RWPE2 (cell line): ENCODE measurements at places on chromosomes 5 and 9.

- H3K27ac ChIP-seq: no peak overlapping the region
- DNase-seq: no peak
- H3K4me1 ChIP-seq: peaks cover 11% of the 10 kb centered on the region
- no peaks in the 10 kb centered on the region for H3K27me3 ChIP-seq
- no peak overlapping the region for H3K4me3 ChIP-seq
Measured at GRCh38 chr5:14681236-14681752, 16.8 kb downstream of the OTULIN start.

DNA sequence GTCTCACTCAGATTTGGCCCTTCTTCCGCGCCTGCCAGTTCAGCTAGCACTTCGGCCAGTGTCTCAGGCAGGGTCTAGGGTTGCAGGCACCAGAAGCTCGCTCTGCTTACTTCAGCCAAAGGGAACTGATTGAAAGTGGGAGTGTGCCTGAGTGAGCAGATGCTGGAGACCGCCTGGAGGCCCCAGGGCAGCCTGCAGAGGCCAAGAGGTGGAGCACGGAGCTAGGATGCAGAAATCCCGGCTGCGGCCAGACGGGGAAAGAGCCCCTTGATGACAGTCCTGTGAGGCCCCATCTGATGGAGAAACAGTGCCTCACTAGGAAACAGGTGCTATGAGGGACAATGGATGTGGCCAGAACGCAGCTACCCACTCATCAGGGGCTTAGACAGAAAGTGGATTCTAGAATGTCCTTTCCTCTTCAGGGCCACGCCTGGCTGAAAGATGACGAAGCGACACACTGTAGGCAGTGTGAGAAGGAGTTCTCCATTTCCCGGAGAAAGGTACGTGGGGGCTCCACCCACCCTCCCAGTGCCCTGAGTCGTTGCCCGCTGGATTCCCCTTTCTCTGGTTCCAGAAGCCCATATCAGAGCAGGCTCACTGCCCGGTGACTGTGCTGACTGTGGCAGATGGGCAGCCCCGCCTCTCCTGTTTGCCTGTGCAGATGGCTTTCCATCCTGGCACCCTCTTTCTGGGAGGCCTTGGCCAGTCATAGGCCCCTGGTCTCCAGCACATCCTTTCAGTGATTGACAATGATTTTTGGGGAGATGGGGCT lies 16.1 kb downstream of the HNRNPH1 start:
- H3K4me3 ChIP-seq: no peak overlapping the region
- no peak overlapping the region for H3K27ac ChIP-seq
- H3K27me3 ChIP-seq: no peaks in the 10 kb centered on the region
- H3K36me3 ChIP-seq: peaks cover 67% of the 10 kb centered on the region
- H3K4me1 ChIP-seq: no peaks in the 10 kb centered on the region

- H3K4me3 ChIP-seq: no peak overlapping the region
- no peaks in the 10 kb centered on the region for H3K36me3 ChIP-seq
- H3K27me3 ChIP-seq: no peaks in the 10 kb centered on the region
- DNase-seq: no peak
- H3K27ac ChIP-seq: no peak overlapping the region
Measured at GRCh38 chr5:74951865-74952264, 85.7 kb upstream of the FAM169A start.

- DNase-seq: no peak
- no peak overlapping the region for H3K4me3 ChIP-seq
- H3K27me3 ChIP-seq: no peaks in the 10 kb centered on the region
- no peaks in the 10 kb centered on the region for H3K4me1 ChIP-seq
- H3K36me3 ChIP-seq: no peaks in the 10 kb centered on the region
Measured at GRCh38 chr5:125134216-125135081, 388.0 kb upstream of the ZNF608 start.

- no peaks in the 10 kb centered on the region for H3K27me3 ChIP-seq
- no peaks in the 10 kb centered on the region for H3K4me1 ChIP-seq
- DNase-seq: no peak
- no peak overlapping the region for H3K4me3 ChIP-seq
- no peak overlapping the region for H3K27ac ChIP-seq
Measured at GRCh38 chr9:109401169-109401989, 80.5 kb upstream of the EPB41L4B start.

- H3K4me1 ChIP-seq: no peaks in the 10 kb centered on the region
- peaks cover 40% of the 10 kb centered on the region for H3K36me3 ChIP-seq
- H3K27me3 ChIP-seq: no peaks in the 10 kb centered on the region
- no peak for DNase-seq
Measured at GRCh38 chr5:113029614-113030013, 53.0 kb downstream of the DCP2 start.
